Mucosa of descending colon (tissue), 3 donors: ENCODE measurements at places on chromosomes 2 and 18.

- DNase-seq: peak; percentile 57
Observed at GRCh38 chr18:2846636-2847316, at the start of gene EMILIN2. EMILIN2 (plus strand) TSS chr18:2847006; CDS start chr18:2847189, 183 bp downstream.

DNA sequence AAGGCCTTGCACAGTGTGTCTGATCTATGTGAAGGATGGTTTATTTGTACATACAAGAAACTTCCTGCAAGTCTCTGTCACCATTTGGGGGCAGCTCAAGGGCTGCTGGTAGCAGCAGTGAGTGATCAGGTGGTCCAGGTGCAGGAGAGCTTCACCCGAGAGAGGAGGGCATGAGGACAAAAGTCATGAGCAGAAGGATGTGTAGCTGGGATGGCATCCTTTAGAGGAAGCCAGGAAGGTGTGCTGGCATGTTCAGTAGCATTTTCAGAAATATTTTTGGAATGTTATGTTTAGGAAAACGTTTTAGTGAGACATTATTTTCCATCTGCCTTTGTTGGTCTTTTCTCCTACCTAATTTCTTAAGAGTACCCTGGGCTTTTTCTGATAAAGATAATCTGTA, 31.9 kb downstream of the VWA3B start:
- DNase-seq: no peak

DNA sequence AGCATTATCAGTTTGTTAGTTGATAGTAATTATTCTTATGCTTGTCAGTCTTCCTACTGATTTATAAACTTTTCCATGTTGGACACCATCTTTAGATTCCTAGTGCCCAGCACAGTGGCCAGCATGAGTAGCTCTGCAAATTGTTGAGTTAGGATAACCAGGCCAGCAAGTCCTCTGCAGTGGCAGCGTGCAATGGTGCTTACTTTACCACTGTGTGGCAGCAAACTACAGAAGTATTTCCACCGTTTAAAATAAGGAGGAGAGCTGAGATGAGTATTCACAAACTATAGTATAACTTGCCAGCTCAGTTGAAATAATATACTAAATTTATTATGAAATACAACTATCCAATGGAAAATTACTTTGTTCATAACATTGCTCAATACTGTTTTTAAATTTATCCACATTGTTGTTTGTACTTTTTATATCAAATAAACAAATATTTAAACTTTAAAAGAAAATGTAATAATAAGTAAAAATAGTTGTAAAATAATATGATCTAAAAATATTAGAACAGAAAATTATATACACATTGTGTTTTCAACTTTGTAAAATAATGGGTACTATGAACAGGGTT, 9.3 kb upstream of the THADA start:
- DNase-seq: no peak

GRCh38 chr18:63159590-63159989, 160.0 kb downstream of the BCL2 start:
- DNase-seq: no peak

DNA sequence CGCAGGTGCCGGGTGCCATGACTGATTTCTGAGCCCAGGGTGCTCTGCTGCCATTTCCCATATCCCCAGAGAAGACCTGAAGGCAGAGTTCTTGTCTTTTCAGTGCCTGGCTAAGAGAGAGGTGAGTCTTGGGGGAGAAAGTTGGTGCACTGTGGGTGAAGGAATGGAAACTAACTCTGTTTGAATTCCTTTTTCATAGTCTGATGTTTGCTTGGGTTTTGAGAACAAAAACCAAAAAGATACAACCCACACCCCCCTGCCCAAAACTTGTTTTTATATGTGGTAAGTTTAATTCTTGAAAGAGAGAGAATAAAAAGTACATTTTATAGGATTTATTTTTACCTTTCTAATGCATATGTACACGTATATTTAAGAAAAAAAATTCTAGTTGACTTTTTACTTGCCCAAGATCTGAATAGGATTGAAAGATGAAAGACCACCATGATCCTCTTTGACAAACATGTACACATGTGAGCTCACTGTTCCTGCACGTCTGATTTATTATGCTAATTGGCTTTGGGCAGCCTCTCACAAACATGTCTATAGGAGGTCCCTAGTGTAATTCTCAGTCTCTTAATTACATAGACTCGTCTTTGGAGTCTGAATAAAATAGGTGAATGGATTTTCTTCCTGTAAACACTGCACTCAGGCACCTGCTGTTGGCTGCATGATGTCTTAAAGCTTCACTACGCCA, 46.3 kb downstream of the ARL4C start:
- DNase-seq: no peak

DNA sequence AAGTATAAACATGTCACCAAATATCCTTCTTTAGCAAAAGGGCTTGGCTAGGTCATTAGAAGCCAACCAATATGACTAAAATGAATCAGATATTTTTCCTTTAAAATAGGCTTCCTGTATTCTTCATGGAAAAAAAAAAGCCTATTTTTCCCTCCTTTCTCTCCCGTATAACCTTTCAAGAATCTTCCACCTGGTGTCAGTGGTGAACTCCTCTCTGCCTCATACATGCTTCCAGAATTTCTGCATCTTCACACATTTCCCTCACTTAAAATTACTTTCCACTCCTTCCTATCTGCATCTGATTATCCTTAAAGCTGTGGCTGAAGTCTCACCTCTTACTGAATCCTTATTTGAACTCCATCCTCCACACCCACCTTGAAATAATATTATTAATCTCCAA, 116.9 kb upstream of the FANCL start:
- DNase-seq: no peak

DNA sequence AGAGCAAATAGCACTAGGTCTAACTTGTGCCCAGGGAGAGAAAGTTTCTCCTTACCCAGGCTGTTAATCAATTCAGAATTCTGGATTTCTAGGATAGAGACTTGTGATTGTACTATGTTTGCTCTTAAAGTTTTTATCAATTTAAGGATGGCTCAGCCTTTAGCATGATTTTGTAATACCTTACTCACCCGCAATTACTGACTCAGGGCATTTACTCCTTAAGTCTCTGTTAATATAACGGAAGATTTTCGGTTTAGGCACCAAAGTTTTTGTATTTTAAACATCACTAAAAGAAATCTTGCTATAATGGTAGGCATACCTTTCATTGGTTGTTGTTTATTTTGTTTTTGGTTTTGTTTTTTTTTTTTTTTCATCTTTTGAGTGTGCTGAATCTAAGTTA, 358.2 kb downstream of the RBM43 start:
- DNase-seq: no peak

DNA sequence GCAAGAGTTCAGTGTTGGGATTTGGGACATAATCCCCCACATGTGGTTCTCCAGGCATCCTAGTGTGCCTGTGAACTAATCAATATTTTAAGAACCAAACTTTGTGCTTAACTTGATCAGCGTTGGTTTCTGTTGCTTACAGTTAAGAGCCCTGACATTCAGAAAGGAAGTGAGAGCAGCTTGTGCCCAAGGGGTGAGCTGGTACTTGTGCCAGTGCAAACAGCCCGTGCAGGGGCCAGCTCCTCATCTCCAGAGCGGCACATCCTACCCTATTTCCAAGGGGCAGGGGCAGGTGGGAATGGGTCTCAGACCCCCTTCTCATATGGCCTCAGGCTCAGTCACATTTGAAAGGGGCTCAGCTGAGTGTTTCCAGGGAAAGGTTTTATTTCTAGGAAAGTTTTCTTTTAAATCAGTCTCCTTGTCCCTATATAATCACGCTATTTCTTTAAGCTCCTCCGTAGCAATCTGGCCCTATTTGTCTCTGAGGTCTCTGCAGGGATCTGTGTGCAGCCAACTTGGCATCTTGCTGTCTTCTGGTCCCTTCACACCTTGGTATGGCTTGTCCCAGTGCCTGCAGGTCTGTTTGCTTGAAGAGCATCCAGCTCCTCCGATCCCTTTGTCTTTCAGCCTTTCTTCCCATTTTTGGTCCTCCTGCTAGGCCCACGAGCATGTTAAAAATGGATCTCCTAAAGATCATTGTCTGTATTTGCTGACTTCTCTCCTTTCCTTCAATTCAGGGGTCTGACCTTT, 358.9 kb downstream of the HRH4 start:
- DNase-seq: no peak

DNA sequence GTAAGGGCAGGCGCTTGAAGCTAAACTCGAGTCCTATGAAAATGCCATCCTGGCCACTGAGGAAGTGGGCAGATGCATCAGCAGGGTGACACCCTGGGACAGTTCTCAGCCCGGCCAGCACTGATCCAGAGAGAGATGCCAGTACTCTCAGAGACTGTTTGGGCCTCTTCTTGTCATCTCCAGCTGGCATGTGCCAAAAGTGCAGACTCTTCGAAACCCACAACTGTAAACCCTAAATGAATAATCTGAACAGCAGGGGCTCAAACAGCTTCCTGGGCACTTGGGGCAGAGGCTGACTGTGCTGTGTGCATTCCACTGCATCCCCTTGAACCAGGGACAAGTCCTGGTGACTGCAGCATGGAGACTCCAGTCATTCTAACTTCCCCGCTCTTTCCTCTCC, 204.2 kb upstream of the SMAD2 start:
- DNase-seq: no peak

DNA sequence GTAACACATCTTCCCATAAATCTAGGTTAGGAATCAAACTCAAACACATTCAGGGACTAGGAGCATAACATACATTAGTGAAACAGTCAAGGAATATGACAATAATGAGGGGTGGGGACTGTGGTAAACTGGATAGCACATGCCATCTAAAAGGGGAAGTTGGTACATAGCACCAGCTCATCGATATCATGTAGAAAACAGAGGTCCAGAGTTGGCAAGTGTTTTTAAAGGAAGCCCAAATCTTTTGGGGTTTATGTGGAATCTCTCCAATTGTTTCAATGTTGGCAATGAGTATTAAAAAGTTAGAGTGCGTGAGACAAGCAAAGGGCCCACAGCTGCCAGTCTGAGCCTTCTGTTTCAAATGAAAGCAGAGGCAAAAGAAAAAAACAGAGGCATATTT, 24.4 kb downstream of the KLF7 start:
- no peak for DNase-seq

DNA sequence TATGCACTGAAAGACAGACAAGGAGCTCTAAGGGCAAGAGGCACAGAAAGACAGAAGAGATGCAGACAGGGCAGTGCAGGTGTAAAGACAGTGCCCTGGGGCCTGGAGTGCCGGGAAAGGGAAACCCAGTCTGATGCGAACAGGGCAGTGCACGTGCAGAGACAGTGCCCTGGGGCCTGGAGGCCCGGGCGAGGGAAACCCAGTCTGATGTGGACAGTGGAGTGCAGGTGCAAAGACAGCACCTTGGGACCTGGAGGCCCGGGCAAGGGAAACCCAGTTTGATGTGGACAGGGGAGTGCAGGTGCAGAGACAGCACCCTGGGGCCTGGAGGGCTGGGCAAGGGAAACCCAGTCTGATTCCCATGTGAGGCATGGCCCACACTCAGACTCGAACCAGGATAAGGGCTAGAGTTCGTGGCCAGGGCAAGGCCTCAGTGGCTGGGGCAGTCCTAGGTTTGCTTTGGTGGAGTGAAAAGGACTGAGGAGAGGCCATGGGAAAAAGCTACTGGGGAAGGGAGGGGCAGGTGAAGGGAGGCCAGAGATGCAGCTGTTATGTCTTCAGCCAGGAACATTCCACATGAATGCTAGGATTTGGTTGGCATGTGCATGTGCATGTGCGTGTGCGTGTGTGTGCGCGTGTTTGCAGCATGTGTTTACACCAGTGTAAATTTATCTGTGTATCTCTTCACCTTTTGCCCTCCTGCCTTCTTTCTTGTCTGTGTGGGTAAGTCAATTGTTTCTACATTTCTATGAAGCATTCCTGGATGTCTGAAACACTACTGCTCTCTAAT, 39.1 kb upstream of the DNMT3A start:
- no peak for DNase-seq

DNA sequence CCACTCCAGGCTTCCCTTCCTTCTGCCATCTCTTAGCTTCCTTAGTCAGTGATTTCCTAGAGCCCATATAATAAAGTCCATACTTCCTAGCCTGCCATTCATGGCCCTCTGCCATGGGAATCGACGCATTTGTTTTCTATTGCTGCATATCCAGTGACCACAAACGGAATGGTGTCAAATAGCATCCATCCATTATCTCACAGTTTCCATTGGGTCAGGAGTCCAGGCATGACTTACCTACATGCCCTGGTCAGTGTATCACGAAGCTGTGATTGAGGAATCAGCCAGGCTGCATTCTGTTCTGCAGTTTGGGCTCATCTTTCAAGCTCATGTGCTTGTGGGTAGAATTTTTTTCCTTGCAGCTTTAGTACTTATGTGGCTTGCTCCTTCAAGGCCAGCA, 209.7 kb upstream of the EPAS1 start:
- no peak for DNase-seq

DNA sequence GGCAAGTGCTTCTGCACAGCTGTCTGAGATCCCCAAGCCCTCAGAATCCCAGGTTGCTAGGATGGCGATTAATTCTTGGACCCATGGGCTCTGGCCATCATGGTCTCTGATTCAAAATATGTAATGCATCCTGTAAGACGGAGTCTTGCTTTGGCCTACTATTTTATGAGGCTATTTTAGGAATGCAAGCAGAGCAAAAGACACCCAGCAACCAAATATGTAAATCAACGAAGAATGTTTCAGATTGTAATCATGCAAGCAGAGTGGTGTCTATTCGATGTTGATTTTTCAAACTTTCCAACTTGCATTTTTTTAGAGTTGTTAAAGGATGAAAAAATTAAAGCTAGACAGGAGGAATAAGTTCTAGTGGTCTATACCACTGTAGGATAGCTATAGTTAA, 154.8 kb downstream of the COL6A3 start:
- DNase-seq: no peak

GRCh38 chr2:167607211-167607610, 640.2 kb downstream of the STK39 start:
- DNase-seq: no peak

DNA sequence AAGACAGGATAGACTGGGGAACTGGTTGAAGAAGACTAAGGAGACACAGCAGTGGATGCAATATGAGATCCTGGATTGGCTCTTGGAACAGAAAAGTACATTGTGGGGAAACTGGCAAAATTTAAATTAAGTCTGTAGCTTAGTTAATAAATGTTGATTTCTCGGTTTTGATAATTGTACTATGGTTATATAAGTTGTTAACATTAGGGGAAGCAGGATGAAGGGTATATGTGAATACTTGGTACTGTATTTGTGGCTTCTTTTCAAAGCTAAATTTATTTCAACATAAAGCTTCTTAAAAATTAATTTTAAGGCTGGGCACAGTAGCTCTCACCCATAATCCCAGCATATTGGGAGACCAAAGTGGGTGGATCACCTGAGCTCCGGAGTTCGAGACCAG, 103.8 kb downstream of the TMEM17 start:
- DNase-seq: no peak

DNA sequence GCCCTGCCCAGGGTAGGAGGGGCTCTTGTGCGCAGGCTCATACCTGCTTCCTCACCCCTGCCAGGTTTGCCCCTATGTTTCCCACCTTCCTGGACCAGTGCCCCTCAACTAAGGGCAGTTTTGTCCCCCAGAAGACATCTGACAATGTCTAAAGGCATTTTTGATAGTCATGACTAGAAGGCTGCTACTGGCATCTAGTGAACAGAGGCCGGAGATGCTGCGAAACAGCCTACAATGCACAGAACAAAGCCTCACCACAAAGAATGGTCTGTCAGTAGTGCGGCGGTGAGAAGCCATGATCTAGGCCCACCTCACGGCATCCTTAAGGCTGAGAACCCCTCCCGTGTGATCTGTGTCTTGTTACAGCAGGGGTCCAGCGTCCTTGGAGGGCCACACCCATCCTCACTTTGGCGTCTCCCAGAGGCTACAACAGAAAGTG, 96.0 kb downstream of the TMEM17 start:
- DNase-seq: no peak
